ENCODE measurements at places on chromosomes 1 and 21.
A peak's percentile ranks its signal among the peaks of the same experiment; 100 is the strongest.

- DNase-seq, result no peak
Observed at GRCh38 chr21:30518876-30519275, 16.9 kb upstream of the KRTAP19-5 start.

DNA sequence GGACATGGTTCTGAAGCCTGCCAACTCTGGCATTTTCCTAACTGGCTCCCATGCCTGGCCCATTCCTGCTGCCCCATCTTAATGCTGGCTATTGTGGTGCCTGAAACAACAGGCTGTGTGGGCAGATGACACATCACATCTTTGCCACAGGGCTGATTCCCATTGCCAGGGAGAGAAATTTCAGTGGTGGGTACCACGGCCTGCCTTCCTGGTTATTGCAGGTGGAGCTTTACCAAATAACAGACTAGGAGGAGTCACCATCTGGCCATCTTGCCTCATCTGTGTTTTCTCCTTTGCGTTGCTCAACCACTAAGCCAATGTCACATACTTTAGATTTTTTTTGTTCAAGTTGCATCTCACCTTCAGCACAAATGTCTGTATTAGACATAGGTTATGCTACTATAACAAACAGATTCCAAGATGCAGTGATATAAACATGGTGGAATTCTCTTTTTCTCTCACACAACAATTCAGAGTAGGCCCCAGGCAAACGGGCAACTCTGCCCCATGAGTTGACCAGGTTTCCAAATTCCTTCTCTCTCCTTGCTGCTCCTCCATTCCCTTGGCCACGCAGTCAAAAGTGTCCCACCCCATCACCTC is 14.1 kb downstream of the CDA start:
- DNase-seq, result no peak

DNA sequence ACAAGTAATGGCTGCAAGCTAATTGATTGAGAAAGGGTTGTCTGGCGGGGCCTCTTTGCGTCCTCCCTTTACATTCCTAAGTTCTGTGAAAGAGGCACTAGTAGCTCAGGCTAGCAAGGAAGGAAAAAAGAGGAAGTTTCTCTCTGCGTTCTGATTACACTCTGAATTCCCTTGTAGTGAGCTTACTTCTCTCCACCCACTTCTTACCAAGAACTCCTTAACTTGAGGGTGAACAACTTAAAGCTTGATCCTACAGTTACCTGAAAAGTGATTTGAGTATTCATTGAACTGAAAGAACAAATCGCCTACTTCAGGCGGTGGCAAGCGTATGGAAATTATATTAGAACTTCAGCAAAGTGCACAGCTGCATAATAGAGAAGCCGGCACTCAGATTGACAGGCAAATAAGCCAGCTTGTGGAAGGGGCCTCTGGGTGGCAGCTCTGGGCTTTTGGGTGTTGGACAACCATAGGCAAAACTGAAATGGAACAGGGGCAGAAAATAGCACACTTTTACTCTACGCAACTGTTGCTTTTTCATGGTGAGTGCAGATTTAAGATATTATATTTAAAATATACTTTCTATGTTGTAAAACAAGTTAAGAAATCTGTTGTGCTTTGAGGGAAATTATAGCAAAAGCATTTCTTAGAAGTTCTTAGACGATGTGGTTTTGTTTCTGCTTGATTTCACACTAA is 464.5 kb downstream of the USP25 start:
- peak; percentile 85 for DNase-seq

GRCh38 chr1:229999004-229999670 is 67.9 kb upstream of the GALNT2 start:
- DNase-seq, result no peak

GRCh38 chr1:21935393-21935804 is 1.7 kb downstream of the HSPG2 start:
- DNase-seq, result no peak

GRCh38 chr1:156750191-156750672 is 1.2 kb downstream of the HDGF start:
- peak; percentile 74 for DNase-seq
